ENCODE measurements at places on chromosomes 16 and 17.

DNA sequence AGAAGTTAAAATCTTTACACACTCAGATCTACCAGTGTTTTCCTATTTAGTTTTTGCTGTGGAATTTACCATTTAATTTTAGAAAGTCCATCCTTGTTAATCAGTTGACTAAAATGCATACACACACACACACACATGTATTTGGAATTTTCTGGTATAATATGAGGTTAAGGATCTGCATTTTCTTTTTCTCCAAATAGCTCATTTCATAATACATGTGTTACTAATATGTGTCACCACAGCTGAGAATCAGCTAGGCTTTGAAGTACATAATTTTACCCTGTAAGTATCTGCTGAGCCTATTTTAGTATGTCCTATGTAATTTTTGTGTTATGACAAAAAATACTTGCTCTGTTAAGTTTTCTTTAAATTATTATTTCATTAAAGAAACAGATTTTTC is 143.2 kb downstream of the PHKB start:
- DNase-seq = no peak

GRCh38 chr16:19044769-19045168 is 22.6 kb upstream of the COQ7 start:
- DNase-seq = no peak

- DNase-seq = no peak
These were observed 18.1 kb downstream of the NCOR1 start for GRCh38 chr17:16197276-16197675.

- DNase-seq = no peak
These were observed 66.7 kb upstream of the FOXF1 start for GRCh38 chr16:86443508-86444147.

GRCh38 chr17:37025847-37026530 is 77.2 kb downstream of the AATF start:
- no peak for DNase-seq

DNA sequence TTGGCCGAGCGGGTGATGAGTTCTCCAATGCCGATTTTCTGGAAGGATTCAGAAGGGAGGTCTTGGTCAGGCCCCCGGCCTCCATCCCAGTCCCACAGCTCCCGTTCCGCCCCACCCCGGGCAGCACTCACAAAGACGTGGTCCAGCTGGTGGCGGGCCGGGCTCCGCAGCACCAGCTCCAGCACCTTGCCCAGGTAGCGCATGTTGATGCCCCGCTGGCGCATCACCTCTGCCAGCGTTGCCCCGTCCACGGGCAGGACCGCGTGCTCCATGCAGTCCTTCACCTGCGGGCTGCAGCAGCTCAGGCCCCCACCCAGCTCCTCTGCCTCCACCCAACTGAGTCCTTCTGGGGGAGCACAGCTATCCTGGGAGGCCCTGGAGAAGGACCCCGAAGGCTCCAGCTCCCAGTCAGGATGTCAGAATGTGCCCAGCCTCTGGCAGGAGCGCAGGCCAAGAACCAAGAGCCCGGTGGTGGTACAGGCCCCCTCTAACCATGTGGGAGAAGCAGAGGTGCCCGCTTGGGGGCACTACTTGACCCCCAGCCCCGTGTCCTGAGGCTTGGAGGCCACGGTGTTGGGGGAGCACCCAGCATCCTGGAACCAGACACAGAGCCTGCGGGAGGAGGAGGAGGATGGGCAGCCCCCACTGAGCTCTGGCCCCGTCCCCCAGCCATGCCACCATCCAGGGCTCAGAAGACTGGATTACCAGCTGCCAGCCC is 16.2 kb downstream of the CLUH start:
- no peak for DNase-seq

GRCh38 chr17:37019741-37020129 is 71.0 kb downstream of the AATF start:
- no peak for DNase-seq

GRCh38 chr17:364766-365165 is 12.2 kb upstream of the RPH3AL start:
- no peak for DNase-seq

GRCh38 chr17:38658741-38659345 is 15.9 kb downstream of the EPOP start:
- no peak for DNase-seq

- no peak for DNase-seq
These were observed 16.0 kb upstream of the SPPL2C start for GRCh38 chr17:45828582-45829133.

DNA sequence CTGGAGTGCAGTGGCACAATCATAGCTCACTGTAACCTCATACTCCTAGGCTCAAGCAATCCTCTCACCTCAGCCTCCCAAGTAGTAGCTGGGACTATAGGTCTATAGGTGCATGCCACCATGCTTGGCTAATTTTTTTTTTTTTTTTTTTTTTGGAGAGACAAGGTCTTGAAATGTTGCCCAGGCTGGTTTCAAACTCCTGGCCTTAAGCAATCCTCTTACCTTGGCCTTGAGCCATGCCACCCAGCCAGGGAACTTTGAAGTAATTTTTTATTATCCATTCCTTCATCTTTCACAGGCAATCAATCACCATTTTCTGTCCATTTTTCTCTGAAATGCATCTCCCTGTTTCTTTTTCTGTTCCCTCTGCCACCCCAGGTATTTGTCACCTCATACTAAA is 6.3 kb upstream of the PSMD7 start:
- DNase-seq = no peak

GRCh38 chr16:82240111-82240510 is 70.1 kb upstream of the MPHOSPH6 start:
- DNase-seq = no peak

- no peak for DNase-seq
These were observed 55.3 kb downstream of the PIGL start for GRCh38 chr17:16272111-16272840.
